Right lobe of liver (tissue), 6 donors: ENCODE measurements at places on chromosomes 1 and 21. TPM values are rescaled to one million over a fixed set of nuclear protein-coding genes. Genes with fewer than 3 reads are reported as not detected.

- no peaks in the 10 kb centered on the region for H3K4me1 ChIP-seq
- no peak overlapping the region for H3K27ac ChIP-seq
- H3K4me3 ChIP-seq: no peak overlapping the region
- DNase-seq: no peak
Measured at GRCh38 chr1:246161626-246162025, 345.5 kb downstream of the SMYD3 start.

GRCh38 chr1:113835686-113836290, 23.5 kb upstream of the RSBN1 start:
- no peak overlapping the region for H3K27ac ChIP-seq
- H3K4me1 ChIP-seq: no peaks in the 10 kb centered on the region
- no peak overlapping the region for H3K4me3 ChIP-seq
- DNase-seq: no peak

DNA sequence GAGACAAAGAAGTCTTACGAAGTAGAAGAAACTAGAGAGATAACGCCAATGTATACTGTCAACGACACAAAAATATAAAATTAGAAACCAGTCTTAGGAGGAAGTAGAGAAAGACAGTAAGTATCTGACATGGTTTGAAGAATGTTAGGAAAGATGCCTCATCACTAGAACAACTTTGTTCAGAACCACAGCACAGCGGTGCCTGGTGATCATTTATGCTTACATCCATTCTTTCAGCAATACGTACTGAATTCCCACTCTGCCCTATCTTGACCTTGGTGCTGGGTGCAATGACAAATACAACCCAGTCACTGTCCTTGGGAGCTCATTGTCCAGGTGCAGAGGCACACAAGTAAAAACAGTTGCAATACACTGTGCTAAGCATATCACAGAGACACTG, 104.4 kb downstream of the TM2D1 start:
- H3K4me1 ChIP-seq: no peaks in the 10 kb centered on the region
- H3K36me3 ChIP-seq: no peaks in the 10 kb centered on the region
- DNase-seq: no peak
- no peak overlapping the region for H3K27ac ChIP-seq
- H3K27me3 ChIP-seq: no peaks in the 10 kb centered on the region
- H3K4me3 ChIP-seq: no peak overlapping the region

GRCh38 chr1:176735201-176735600, 272.2 kb downstream of the PAPPA2 start:
- no peak for DNase-seq
- H3K36me3 ChIP-seq: no peaks in the 10 kb centered on the region
- no peak overlapping the region for H3K27ac ChIP-seq

The SPATA21 gene
- total RNA-seq: not detected

The CLCNKB gene
- not detected for total RNA-seq

The SPRR2A gene
- total RNA-seq: not detected

- no peaks in the 10 kb centered on the region for H3K27me3 ChIP-seq
- no peak for DNase-seq
- H3K4me1 ChIP-seq: no peaks in the 10 kb centered on the region
- H3K27ac ChIP-seq: no peak overlapping the region
Measured at GRCh38 chr1:203593723-203594122, 32.9 kb upstream of the ATP2B4 start.

The BMP8B gene
- total RNA-seq: 0.89 TPM

GRCh38 chr1:190436615-190437014, 41.0 kb downstream of the BRINP3 start:
- H3K27me3 ChIP-seq: no peaks in the 10 kb centered on the region
- no peaks in the 10 kb centered on the region for H3K36me3 ChIP-seq
- no peak overlapping the region for H3K4me3 ChIP-seq
- no peak overlapping the region for H3K27ac ChIP-seq
- DNase-seq: no peak
